Astrocyte of the spinal cord (primary cell): ENCODE measurements at places on chromosomes 1 and 21.
A peak's percentile ranks its signal among the peaks of the same experiment; 100 is the strongest.

GRCh38 chr1:226578946-226579578 is 30.5 kb downstream of the STUM start:
- no peak for DNase-seq

GRCh38 chr1:182625719-182626504 is 21.7 kb upstream of the RGS16 start:
- no peak for DNase-seq

- peak; percentile 28 for DNase-seq
Measured at GRCh38 chr1:51284487-51284954, 45.8 kb downstream of the TTC39A start.

DNA sequence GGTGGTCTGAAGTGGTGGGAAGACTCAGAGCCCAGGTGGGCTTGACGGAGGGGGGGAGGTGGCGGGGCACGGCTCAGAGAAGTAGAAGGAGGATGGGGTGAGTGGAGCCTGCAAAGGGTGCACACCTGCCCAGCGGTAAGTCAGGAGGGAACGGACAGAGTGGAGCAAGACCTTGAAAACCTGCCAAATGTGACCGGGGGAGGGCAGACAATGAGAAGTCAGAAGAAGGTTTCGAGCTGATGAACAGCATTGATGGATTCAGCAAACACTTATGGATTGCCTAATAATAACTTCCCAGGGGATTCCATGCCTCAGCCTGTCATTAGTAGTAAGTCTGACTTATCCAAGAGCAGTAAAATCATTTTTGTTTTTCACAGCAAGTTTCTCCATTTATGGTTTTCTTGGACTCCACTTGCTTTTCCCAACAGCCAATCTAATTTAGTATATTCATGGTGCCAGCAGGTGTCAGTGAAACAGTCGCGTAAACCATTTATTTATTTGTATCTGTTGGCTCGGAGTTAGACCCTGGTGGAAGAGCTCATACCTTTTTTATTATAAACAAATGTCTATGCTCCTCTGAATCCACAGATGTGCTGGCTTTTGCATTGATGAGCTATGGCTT is 279.1 kb downstream of the PCP4 start:
- DNase-seq, result no peak

- no peak for DNase-seq
Measured at GRCh38 chr1:29415861-29416260, 179.5 kb downstream of the PTPRU start.

DNA sequence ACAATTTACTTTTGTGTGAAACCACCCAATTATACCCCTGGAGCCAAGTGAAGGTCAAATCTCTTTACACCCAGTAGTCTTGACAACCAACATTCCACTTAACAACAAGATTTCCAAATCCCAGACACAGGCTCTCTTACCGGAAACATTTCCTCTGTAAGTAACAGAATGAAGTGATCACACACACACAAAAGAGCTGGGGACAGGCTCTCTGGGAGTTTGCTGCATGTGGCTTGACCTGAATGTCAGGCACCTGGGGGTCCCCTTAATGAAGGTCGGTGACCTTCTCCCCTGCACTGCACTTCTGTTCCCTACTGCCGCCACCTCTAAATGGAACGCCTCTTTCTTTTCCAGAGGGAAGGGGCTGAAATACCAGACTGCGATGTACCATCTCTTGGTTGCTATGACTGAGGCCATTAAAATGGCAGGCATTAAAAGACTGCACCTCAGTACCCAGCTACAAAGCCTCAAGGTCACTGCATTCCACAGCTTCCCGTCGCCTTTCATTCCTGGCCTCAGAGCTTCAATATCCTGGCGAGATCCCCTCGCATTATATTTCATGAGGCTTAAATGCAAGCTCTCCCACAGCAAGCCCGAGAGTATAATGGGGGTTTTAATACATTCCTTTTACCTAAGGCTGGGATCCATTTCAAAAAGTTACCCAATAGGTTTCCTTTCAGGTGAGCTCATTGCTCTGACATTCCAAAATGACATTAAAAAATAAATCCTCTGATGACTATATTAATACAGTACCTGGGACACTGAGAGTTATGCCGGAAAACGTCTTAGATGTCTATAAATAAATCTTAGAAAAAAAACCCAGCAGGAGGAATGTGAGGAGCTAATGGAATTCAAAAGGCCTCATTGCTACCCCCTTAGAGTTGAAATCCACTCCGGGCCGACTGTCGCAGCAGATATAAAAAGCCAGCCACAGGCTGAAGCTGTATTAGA is 90.9 kb upstream of the DIRAS3 start:
- peak; percentile 68 for DNase-seq

- no peak for DNase-seq
Measured at GRCh38 chr1:45622524-45623394, 1.1 kb downstream of the CCDC17 start.

GRCh38 chr1:45617618-45618017 is 6.2 kb downstream of the CCDC17 start:
- DNase-seq, result peak; percentile 24

- DNase-seq, result no peak
Measured at GRCh38 chr1:247531937-247532336, 4.3 kb downstream of the OR2C3 start.

- DNase-seq, result peak; percentile 85
Measured at GRCh38 chr1:58764294-58764978, 19.4 kb downstream of the JUN start.

DNA sequence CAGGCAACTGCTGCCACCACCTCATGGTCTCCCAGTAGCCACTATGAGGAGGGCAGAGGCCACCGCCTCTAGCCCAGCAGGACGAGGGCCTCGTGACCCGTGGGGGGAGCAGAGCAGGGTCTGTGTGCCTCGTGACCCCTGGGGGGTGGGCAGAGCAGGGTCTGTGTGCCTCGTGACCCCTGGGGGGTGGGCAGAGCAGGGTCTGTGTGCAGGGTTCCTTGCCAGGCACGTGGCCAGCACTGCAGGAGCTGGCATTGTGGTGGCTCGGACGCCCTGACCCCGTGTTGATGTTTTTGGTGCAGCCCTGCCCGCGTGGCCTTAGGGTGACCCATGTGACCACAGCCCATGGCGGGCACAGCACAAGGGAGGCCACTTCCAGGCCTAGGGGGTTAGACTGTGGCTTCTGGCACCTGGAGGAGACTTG is 52.8 kb downstream of the SLX9 start:
- DNase-seq, result no peak

- peak; percentile 62 for DNase-seq
Measured at GRCh38 chr1:155989242-155990004, 11.1 kb upstream of the ARHGEF2 start.

GRCh38 chr1:119714583-119714982 is 2.8 kb downstream of the PHGDH start:
- no peak for DNase-seq

- no peak for DNase-seq
Measured at GRCh38 chr21:19141511-19141910, 737.9 kb upstream of the TMPRSS15 start.

DNA sequence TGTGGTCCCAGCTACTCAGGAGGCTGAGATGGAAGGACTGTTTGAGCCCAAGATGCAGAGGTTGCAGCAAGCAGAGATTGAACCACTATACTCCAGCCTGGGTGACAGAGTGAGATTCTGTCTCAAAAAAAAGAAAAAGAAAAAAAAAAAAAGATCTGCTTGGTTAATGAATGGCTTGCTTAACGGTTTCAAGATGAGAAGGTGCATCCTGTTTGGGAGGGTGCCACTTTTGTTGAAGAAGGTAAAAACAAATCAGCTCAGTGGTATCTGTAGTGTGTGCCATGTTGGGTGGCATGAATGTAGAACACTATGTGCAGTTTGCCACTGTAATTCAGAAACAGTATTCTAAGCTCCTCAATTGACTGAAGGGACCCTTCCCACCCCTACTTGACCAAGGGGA is 94.9 kb upstream of the ETV3 start:
- DNase-seq, result no peak

DNA sequence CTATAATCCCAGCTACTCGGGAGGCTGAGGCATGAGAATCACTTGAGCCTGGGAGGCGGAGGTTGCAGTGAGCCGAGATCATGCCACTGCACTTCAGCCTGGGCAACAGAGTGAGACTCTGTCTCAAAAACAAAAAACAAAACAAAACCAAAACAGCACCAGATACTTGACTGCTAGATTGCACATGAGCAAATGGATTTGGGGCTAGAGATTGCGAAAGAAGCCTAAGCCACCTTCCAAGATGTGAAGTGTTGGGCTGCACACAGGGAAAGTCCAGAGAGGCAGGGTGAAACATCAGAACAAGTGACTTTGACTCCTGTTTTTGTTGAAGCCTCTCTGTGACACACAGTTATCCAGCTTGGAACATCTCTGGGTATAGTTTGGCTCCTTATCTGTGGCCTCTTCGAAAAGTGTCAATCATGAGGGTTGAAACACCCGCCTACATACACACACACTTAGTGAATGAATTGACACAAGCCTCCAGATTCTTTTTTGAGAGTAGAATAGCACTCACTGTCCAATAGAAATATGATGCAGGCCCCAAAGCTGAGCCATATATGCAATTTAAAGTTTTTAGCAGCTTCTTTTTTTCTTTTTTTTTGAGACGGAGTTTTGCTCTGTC is 34.2 kb upstream of the GPR137B start:
- no peak for DNase-seq

- no peak for DNase-seq
Measured at GRCh38 chr1:60978421-60979357, 103.7 kb upstream of the NFIA start.

DNA sequence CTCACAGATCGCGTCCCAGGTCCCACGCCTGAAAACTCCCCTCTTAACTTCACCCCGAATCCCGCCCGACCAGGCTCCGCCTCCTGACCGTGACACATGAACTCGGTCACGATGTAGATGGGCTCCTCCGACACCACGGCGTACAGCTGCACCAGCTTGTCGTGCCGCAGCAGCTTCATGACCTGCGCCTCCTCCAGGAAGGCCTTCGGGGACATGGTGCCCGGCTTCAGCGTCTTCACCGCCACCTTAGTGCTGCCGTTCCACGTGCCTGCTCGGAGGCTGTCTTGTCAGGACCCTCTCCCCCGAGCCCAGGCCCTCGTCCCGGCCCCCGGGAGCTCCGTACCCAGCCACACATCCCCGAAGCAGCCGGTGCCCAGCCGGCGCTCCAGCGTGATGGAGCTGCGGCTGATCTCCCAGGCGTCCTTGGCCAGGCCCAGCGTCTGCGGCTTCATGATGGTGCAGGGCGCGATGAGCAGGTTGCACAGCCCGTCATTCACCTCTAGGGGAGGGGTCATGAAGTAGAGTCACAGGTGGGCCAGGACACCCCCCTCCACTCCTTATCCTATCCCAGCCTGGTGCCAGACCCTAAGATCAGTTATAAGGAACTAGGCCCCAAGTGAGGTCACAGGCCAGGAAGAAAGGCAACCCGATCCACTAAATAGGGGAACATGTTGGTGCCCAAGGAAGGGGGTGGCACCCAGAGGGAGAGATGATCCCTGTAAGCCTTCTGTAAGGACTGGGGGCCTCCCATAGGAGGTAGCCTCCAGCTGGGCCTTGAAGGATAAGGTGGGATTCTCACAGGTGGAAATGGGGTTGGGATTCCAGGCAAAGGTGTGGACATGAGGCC is 11.6 kb upstream of the AHDC1 start:
- DNase-seq, result no peak

DNA sequence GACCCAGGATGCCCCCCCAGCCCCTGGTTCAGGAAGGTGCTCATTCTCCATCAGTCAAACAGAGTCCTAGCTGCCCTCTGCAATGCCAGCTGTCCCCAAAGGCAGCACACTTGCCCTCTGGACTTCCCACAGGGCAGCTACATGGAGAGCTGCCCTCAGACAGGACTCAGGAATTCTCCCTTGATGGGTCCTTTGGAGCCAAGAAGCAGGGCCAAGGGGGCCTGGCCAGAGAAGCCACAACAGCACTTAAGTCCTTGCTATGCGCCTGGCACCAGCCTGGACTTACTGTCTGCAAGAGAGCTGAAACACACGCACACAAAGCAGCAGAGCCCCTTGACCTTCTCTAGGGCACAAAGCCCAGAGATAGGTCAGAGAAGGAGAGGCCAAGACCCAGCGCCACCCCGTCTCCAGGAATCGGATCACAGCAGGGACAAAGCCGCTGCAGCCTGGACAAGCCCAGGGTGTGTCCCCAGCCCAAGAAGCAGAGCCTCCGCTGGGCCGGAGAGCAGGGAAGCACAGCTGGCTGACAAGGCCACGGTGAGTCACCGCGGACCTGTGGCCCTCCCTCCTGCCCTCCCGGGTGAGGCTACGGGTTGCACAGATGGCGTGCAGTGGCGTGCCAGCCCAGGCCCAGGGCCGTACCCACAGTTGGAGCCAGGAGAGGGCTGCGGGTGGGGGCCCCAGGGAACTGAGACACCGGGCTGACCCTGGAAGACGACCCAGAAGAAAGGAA is 1.7 kb downstream of the WNT9A start:
- peak; percentile 70 for DNase-seq

DNA sequence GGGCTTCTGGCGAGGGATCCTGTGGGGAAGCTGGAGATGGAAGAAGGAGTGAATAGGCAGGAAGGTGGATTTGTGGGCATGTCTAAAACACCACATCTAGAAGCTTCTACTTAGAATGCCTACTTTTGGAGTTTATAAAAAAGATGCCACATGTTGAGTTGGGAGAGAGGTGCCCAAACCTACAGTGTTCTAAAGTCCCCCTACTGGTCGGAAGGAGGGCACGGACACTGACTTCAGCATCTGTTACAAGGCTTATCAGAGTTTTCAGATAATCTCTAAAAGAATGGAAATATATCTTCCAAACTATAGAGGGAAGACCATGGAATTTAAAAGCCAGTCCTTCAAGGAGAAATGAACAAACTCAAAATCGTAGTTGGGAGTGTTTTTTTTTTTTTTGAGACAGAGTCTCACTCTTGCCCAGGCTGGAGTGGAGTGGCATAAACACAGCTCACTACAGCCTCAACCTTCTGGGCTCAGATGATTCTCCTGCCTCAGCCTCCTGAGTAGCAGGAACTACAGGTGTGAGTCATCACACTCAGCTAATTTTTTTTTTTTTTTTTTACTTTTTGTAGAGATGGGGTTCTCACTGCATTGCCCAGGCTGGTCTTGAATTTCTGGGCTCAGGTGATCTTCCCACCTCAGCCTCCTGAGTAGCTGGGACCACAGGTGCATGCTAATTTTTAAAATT is 14.8 kb downstream of the IBA57 start:
- DNase-seq, result no peak

DNA sequence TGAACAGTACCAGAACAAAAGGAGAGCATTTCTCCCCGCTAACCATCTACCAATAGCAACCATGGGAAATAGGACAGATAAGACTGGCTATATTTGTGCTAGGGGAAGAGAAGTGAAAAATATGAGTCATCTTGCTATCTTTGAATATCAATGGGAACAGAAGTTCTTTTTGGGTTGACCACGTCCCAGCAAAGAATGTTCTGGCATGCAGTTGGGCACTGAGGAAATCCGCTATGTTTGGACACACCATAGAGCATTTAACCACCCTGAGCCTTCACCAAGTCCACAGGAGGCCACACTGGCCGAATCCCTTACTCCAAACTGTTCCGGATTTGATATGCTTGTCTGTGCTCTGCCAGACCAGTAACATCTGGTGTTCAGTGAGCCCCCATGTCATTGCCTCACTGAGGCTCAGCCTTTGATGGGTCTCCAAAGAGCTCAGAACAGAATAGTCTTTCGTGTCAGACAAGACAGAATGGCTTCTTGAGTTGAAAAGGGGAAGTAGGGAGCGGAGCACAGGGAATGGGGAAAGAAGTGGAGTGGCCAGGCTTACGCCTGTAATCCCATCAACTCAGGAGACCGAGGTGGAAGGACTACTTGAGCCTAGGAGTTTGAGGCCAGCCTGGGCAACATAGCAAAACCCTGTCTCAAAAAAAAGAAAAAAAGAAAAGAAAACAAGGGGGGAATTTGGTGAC is 81.4 kb downstream of the SMYD2 start:
- peak; percentile 58 for DNase-seq
